ENCODE measurements at places on chromosomes 3 and 15.
A peak's percentile ranks its signal among the peaks of the same experiment; 100 is the strongest.

DNA sequence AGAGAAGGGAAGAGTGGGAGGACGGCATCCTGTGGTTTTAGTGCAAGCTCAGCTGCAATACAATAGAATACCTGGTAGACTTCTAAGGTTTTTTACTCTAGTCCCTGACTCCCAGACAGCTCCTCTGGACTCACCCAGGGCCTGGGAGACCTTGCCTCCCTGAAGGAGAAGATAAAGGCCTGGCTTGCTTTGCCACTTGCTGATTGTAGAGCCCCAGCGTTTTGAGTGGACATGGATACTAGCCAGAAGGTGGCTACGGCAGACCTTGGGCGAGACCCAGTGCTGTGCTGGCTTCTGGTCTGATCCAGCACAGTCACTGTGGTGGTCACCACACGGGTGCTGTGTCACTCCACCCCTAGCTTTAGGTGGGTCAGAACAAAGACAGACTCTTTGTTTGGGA is 72.2 kb upstream of the TTC14 start:
- DNase-seq: no peak

- no peak for DNase-seq
These were observed 5.4 kb upstream of the ACAN start for GRCh38 chr15:88797663-88798339.

- DNase-seq: peak; percentile 40
These were observed 359 bp downstream of the TPM1 start for GRCh38 chr15:63042877-63043334.

- DNase-seq: no peak
These were observed 38.0 kb downstream of the STAC start for GRCh38 chr3:36418296-36418695.

- DNase-seq: no peak
These were observed 22.7 kb downstream of the ERICH6 start for GRCh38 chr3:150681057-150681456.

DNA sequence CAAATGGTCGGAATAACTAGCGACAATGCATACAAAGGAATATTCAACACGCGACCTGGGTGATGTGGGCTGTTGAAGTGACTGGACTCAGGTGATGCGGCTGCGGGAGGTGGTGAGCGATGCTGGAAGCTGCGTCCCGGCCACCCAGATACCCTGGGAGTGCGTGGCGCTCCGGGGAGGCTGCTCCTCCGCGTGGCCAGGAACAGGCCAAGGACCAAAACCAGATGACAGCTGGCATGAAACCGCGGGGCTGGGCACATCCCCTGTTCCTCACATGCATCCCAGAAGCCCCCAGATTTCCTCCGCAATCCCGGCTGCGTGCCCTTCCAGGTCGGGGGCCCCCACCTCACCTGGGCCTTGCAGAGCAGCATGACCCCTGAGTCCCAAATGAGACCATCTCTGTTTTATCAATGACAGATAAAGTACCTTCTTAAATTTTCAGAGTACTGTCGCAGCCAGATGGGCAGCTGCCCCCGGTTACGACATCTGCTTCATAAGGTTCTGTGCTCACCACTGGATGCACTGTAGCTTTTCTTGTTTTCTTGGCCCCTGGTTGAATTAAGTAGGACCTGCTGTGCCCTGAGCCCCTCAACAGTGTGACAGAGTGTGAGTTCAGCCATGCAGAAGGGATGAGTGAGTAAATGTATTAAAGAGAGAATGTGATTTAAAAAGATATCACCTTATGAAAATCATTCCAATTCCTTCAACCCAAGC is 278.2 kb downstream of the GABRG3 start:
- no peak for DNase-seq

GRCh38 chr3:152104847-152105415 is 163.8 kb upstream of the MBNL1 start:
- no peak for DNase-seq

DNA sequence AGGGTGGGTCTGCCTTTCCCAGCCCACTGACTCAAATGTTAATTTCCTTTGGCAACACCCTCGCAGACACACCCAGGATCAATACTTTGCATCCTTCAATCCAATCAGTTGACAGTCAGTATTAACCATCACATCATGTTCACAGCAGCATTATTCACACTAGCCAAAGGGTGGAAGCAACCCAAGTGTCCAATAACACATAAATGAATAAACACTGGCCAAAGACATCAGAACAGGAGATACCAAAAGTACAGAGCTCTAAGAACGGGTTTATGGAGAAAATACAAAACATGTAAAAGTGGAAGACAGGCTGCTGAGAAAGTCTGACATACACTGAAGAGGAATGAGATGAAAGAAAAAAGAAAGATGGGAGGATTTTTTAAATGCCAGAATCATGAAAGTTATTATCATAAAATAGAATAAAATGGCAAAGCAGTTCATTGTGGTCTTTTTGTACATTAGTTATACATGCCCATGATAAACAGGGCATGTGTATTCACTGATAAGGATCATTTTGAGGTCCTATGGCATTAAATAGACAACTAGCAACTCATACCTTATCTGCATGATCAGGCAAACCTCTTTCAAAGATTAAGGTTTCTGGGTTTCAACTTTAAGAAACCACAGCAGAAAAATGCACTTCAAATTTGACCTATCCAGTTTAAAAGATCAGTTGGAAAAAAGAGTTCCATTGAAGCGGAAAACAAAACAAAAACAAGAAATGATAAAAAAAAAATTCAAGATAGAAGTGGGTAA is 22.9 kb downstream of the DNAAF4 start:
- DNase-seq: no peak

DNA sequence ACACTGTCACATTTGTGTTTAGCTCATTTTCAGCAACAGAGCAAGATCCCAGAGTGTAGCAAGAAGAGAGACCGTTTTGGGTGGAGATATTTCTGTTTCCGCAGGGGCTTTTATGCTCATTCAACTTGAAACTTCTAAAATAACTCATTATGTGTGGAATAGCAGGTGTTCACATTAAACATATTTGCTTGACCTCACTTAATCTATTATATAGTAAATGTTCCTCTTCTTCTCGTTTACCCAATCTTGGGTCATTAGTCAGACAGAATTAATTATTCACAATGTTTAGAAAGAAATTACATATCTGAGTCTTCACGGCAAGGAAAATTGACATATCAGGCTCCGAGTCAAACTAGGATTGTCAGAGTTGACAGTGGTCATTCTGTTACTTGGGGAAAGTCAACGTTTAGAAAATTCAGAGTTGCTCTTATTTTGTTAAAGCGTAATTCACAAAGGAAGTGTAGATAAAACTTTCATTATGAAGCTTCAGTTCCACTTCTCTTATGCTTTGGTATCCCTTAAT is 222.9 kb downstream of the TPRG1 start:
- no peak for DNase-seq

- no peak for DNase-seq
These were observed 38.4 kb upstream of the PLXND1 start for GRCh38 chr3:129644836-129645235.

DNA sequence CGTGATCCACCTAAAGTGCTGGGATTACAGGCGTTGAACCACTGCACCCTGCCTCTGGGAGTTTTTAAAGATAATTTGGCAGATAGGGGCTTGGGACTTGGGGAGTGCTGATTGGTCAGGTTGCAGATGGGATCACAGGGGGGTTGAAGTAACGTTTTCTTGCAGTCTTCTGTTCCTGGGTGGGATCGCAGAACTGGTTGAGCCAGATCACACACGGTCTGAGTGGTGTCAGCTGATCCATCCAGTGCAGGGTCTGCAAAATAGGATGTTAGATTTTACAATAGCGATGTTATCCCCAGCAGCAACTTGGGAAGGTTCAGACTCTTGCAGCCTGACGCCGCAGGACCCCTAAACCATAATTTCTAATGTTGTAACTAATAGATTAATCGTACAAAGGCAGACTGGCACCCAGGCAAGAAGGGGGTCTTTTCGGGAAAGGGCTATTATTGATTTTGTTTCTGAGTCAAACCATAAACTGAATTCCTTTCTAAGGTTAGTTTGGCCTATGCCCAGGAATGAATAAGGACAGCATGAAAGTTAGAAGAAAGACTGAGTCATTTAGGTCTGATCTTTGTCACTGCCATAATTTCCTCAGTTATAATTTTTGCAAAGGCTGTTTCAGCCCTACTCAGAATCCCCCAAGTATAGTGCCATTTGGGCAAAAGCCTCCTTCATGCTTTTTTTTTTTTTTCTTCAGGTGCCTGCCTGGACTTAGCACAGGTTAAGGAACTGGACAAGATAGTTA is 1.5 kb upstream of the CA12 start:
- no peak for DNase-seq

GRCh38 chr3:18501679-18502343 is 76.7 kb upstream of the SATB1 start:
- DNase-seq: no peak

DNA sequence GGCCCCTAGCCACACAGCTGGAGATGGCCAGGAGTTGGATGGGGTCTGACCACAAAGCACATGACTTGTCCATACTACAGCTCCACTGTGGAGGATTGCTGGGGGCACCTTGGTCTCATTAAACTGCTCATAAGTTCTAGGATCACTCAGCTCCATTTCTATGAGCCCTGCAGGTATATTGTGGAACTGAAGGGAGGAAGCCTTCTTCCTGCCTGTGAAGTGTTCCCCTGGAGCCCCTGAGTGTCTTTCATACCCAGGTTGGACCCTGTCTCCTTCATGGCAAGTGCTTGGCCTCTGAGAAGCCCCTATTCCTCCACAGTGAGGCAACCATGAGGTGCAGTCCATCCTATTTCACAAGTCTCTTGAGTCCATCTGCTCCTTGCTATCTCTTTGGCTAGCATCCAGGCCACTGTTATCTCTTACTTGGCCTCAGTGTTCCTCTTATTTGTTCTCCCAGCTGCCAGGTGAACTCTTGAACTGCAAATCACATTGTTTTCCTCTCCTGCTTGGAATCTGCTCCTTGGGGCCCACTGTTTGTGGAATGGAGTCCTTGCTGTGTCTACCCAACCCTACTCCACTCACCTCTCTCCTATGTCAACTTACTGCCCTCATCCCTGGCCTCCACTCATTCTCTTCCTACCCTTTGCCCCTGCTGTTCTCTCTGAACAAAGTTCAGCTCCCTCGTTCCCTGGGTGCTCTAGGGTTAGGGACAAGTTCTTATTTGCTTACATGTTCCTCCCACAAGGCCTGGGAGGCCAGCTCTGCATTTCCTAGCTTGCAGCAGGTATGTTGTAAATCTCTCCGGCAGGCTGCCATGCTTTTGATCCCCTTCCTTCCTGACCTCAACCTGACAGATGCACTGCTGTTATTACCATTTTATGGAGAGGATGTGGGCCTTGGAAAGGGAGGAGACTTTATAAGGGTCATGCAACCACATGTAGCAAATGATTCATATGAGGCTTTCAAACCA is 1.2 kb downstream of the ACOX2 start:
- DNase-seq: no peak

GRCh38 chr3:177620073-177620472 is 422.8 kb upstream of the TBL1XR1 start:
- no peak for DNase-seq

DNA sequence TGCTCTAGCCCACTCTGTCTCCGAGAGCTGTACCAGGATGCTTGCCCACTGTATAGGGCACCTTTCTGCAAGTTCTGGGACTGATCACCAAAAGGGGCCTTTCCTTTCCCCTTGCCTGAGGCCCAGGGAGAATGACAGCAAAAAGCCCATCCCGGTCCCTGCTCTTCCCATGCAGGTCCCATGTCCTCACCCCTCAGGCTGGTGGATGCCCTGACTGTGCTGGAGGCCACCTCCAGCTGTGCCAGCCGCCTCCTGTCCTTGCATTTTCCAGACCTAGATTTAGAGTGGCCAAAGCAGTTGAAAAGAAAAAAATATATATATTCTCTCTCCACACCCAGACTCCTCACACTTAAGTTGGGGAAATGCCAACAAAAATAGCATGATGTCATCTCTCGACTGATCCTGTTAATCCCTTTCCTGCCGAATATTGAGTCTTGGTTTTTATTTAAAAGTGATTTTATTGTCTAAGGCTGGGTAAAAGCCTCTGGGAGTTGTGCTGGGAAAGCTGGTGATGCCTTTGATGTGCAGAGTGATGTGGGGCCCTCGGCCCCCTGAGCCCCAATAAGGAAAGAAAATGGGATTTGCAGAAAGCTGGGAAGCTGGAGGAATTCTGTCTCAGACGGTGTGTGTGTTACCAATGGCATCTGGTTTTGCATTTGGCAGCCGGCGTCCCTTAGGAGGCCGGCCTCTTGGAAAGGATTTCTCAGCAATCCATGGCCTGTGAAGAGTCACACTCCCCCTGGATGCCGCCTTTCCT is 29.3 kb upstream of the TPM1 start:
- peak; percentile 72 for DNase-seq

DNA sequence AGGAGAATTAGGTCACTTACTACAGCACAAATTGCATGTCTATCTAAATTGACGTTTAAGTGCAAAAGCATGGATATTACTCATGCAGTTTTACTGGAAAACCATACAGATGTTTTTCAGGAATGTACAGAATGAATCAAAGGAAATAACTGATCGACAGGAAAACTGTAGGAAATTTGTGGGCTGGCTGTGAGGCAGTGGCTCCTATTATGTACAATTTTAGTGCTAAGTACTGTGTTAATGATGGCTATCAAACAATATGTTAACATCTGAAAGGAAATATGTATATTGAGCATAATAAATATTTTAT is 6.9 kb downstream of the NUDT16 start:
- DNase-seq: no peak

DNA sequence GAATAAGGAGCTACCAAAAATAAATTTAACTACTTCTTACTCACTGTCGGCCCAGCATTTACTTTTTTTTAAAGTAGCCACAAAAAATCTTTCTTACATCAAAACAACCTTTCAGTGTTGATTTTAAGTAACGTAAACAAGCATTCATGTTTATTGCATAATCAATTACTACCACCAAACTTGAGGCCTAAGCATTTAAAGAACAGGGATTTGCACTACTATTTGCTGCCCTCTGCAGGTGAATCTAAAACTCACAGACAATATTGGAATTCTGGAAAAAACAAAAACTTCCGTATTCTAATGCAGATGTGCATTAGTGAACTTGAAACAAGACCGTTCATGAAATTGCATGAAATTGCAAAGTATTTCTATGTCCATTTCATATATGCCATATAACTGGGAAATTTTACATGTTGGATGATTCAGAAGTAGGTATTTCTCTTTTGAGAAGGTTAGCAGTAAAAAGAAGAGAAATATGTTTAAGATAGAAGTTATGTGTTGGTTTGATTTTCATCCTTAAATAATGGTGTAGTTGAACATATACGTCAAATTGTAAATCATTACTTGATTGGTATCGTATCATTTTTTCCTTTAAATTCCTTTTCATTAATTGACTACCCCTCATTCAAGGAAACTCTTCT is 55.6 kb downstream of the CGGBP1 start:
- DNase-seq: peak; percentile 48

DNA sequence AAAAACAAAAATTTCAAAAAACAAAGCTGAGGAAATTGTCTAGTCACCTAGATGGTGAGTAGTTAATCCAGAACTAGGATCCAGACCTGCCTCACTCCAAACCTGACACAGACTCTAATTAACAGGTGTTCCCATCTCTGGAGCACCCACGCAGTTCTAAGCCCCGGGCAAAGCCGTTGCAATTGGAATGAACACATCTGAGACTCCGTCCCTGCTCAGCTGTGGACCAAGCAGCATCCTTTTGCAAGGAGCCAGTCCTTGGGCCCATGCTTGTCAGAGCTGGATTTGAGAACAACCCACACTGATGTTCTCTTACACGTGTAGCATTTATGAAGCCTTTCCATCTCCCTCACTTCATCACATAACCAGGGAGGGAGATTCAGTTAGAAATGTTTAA is 54.8 kb downstream of the LMCD1 start:
- no peak for DNase-seq

Data from HAP-1 (cell line).